ENCODE measurements at places on chromosomes 16 and 17.

GRCh38 chr17:74759243-74759801, 10.9 kb downstream of the NHERF1 start:
- peak; percentile 51 for DNase-seq

DNA sequence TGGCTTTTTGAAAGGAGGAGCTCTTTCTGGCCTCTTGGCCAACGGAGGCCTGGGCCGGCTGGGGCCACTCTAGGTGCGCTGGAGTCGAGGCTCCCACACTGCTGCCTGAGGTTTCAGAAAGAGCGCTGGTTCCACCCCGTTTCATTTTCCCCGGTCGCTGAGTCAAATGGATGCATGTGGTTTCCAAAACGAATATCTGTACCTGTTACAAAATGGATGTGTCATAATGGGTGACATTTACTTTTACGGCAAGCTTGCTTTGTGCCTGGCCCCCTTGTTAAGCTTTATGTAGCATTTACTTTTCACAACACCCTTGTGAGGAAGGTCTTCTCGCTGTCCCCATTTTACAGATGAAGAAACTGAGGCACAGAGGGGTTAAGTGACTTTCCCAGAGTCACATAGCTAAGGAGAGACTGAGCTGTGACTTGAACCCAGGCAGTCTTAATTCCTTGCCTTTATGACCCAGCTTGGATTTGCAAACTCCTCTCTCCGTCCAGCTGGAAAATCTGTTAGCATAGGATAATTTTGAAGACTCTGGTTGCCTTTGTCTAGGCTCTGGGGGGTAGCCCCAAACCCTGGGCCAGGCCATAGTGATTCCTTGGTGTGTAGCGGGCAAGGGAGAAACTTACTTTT, 10.6 kb downstream of the KSR1 start:
- no peak for DNase-seq

DNA sequence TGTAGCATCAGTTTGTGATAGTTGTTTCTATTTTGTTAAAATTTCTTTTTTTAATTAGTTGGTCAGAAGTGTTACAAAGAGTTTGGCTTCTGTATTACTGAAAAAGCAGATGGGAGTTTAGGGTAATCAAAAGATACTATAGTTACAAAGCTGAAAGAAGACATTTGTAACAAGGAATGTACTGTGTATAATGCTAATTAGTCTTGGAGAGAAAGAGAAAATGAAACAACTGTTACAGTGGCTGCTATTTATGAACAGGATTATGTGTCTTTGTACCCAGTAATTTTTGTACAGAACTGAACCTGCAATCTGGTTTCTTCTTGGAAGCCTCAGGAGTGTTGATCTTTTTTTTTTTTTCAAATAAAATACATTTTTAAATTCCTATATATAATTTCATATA, 14.3 kb downstream of the GDPD1 start:
- no peak for DNase-seq

DNA sequence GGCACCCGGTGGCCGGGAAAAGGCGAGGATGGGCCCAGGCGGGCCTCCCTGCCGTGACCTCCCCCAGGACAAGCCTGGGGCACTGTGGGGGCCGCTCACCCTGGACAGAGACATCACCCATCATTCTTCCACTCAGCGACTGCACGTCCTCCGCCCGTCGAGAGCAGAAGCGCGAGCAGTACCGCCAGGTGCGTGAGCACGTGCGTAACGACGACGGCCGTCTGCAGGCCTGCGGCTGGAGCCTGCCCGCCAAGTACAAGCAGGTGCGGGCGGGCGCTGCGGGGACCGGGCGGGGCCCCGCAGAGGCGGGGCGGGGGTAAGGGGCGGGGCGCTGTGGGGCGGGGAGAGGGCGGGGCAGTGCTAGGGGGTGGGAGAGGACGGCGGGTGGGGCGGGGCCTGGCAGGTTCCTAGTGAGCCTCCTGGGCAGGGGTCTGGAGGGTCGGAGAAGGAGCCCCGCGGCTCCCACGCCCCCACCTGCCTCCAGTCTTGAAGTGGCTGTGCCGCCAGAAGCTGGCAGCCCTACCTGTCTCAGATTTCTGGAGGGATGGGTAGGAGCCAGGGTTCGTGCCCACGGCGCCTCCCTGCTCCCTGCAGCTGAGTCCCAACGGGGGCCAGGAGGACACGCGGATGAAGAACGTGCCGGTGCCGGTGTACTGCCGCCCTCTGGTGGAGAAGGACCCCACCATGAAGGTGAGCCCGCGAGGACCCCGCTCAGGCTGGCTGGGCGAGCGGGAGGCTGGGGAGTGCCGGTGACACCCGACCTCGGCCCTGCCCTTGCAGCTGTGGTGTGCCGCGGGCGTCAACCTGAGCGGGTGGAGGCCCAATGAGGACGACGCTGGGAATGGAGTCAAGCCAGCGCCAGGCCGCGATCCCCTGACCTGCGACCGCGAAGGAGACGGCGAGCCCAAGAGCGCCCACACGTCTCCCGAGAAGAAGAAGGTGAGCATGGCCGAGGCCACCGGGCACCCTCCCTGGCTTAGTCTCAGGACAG, 7.5 kb downstream of the NME3 start:
- peak; percentile 60 for DNase-seq

GRCh38 chr16:65392806-65393565, 271.1 kb upstream of the CDH11 start:
- DNase-seq, result no peak

- no peak for DNase-seq
Measured at GRCh38 chr17:1919201-1919600, 89.4 kb downstream of the RPA1 start.

DNA sequence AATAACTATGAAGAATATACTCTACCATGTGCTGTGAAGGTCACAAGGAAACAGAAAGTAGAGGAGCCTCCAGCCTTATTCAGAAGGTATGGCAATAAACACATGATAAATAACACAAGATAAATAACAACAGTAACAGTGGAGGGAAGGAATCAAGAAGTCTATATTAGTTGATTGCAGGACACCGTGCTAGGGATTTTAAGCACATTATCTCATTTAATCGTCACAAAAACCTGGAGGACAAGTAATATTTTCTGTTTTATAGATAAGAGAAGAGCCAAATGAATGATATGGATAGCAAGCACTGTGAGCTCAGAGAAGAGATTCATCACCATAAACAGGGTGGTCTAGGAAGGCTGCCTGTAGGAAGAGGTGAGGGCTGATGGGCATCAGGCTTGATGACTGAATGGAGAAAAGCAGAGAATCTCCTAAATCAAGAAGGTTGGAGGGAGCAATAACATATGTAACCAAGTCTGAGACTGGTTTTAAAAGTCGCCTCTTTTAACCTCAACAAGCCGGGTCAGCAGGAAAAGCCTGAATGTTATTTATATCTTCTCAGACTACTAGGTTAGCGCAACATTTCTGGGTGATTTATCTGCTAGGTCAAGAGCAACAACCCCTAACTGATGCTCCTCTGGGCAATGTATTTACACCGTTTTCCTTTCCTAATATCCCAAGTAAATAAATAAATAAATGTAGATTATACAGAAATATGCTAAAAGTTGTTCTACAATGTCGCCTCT, 8.3 kb downstream of the TOM1L2 start:
- no peak for DNase-seq

GRCh38 chr17:79202480-79202879, 127.9 kb downstream of the ENGASE start:
- no peak for DNase-seq

- DNase-seq, result peak; percentile 5
Measured at GRCh38 chr17:16214190-16215001, 938 bp downstream of the NCOR1 start.

GRCh38 chr16:56012482-56012811, 137.3 kb upstream of the CES5A start:
- no peak for DNase-seq

DNA sequence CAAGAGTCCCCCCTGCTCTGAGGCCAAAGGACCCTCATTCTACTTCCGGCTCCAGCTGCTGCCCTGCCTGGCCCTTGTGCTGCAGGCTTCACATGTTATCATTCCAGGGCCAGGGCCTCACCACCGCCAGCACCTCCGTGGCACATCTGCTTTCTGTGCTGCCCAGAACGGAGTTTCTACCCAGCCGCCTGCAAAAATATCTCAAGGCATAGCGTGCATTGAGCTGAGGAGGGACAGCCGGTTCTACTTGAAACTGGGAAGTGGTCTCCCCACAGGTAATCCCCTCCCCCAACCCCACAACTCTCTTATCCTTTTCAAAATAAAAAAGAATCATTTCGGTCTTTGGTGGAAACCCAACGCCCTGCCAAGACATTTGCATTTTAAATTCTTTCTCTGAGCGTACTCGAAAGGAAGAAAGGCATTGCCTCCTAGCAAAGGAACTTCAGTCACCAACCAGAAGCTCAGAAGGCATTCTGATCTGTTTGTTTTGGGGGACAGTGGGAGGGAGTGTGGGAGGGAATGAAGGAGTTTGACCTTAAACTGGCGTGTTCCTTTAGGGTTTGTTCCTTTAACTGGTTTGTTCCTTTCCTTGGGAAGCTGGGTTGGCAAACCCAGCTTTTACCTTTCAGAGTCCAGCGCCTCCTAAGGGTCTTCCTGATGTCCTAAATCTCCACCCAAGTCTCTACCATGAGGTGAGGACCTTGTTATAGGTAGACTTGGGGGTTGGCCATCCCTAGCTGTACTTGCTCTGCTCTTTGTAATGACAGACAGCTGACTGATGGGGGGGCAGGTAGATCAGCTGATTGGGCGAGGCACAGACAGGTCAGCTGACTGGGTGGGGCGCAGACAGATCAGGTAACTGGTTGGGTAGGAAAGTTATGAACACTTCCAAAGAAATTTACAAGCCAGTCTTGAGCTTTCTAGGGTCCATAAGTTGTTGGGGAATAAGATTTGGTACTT, 33.4 kb upstream of the PIK3R6 start:
- no peak for DNase-seq

GRCh38 chr16:87945351-87946042, 5.7 kb upstream of the BANP start:
- no peak for DNase-seq

DNA sequence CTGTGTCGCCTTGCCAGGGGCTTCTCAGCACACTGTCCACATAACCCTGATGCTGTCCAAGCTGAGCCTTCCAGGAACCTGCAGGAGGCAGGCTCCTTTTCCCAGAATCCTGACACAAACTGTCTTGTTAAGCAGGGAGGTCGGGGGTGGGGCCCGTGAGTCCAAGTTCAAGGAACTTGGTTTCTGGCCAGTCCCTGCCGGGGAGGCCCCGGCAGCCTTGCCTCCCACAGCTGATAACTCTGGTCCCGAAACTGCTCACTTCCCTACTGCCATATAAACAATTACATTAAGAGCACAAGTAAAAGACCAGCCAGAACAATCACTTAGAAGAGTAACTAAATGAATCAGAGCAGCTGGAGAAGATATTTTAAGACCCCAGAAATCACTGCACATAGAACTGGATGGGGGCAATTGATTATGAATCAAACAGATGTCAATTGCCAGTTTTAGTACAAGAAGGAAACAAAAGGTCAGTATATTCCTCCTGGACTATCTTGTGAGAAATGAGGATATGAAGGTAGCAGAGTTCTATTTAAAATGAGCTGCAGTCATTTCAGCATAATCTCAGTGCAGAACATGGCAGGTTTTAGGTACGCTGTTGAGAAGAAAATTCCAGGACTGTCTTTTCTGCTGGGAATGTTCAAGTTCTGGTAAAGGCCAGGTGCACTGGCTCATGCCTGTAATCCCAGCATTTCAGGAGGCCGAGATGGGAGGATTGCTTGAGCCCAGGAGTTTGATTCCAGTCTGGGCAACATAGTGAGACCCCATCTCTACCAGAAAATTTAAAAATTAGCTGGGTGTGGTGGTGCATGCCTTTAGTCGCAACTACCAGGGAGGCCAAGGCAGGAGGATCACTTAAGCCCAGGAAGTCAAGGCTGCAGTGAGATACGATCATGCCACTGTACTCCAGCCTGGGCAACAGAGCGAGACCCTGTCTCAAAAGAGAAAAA, 169.8 kb downstream of the PITPNC1 start:
- no peak for DNase-seq

- peak; percentile 57 for DNase-seq
Measured at GRCh38 chr17:81868674-81869220, 2.4 kb downstream of the ARHGDIA start.

DNA sequence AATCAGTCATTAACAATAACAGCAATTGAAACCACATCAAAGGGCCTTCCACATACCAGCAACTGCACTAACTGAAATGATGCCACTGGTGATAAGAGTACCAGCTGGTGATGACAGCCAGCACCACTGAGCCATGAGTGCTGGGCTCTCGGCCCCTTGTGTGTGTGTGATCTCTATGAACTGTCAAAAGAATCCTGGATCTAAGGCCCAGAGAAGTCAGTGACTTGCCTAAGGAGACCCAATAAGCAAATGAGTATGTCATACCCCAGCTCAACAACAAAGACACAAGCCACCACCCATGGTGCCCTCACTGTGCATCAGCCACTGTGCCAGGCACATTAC, 220.9 kb downstream of the ZNF423 start:
- DNase-seq, result no peak

DNA sequence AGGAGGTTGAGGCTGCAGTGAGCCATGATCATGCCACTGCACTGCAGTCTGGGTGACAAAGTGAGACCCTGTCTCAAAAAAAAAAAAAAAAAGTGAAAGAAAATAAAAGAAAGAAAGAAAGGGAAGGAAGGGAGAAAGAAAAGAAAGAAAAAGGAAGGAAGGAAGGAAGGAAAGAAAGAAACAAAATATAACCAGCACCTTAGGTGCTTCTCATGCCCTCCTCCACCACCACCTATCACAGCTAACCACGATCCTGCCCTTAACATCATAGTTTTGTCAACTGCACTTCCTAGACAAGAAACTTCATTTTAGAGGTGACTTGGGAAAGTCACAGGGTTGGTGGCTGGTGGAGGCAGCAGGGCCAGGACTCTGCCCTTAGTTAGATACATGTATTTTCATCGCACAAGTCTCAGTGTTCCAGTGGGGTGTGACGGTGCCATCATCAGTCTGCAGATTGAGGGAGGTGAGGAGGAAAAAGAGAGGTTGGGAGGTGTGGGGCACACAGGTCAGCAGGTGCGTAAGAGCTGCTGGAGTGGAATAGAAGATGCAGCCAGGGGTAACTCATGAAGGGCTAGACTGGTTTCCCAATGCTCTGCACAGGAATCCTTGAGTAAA, 10.0 kb downstream of the SUPT4H1 start:
- no peak for DNase-seq

- no peak for DNase-seq
Measured at GRCh38 chr17:8362651-8363332, 13.7 kb downstream of the KRABD2 start.

GRCh38 chr16:3576211-3576610, 992 bp downstream of the NLRC3 start:
- DNase-seq, result no peak

DNA sequence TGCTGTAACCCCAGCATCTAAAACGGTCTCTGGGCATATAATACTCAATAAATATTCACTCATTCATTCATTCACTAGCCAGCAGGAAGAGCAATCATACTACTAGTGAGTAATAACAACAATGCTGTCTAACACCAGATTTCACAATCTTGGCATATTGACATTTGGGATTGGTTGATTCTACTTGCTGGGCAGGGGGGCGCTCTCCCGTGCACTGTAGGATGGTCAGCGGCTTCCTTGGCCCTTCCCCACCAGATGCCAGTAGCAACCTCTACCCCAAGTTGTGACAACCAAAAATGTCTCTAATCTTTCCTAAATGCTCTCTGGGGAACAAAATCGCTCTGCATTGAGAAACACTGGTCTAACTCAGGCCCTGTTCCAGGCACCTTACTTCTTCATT, 20.7 kb downstream of the WFDC1 start:
- no peak for DNase-seq
